HepG2 (cell line): ENCODE measurements at places on chromosomes 16 and 17. TPM values are rescaled to one million over a fixed set of nuclear protein-coding genes. Genes with fewer than 3 reads are reported as not detected.
A peak's percentile ranks its signal among the peaks of the same experiment; 100 is the strongest.

Gene STRADA
- 16.1 and 17.9 TPM in 2 replicates for total RNA-seq

Gene CALB2
- total RNA-seq, result 0.22 and 0.40 TPM in 2 replicates

Gene OTOP2
- not detected in 2 replicates for total RNA-seq

Gene KATNB1
- total RNA-seq, result 25.2 and 31.5 TPM in 2 replicates

Gene MEIOC
- 0.07 and 0.15 TPM in 2 replicates for total RNA-seq

- H3K4me3 ChIP-seq, result no peak overlapping the region
- DNase-seq, result peak; percentile 51
- H3K4me1 ChIP-seq, result peaks cover 31% of the 10 kb centered on the region
- H3K27ac ChIP-seq, result peak overlapping the region; percentile 36
These were observed 818 bp upstream of the NRN1L start for GRCh38 chr16:67883872-67884261.

DNA sequence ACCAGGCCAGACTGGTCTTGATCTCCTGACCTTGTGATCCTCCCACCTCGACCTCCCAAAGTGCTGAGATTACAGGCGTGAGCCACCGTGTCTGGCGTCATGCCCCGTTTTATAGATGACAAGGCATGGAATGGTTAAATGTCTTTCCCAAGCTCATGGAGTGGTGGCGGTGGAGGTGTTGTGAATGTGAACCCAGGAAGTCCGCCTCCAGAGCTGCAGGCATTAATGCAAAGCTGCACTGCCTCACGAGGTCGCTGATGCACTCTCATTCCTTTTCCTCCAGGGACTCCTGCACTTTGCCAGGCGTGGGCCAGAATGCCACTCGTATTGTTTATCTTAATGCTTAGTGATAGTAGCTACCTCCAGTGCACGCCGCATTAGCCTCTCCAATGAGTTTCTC is 149.6 kb downstream of the WWOX start:
- no peaks in the 10 kb centered on the region for H3K27me3 ChIP-seq
- H3K4me1 ChIP-seq, result peaks cover 65% of the 10 kb centered on the region
- peak overlapping the region; percentile 52 for H3K27ac ChIP-seq
- DNase-seq, result peak; percentile 77
- H3K4me3 ChIP-seq, result no peak overlapping the region
- no peaks in the 10 kb centered on the region for H3K36me3 ChIP-seq

- H3K4me3 ChIP-seq, result no peak overlapping the region; the same call in 1 of the 2 replicates
- peaks cover 41% of the 10 kb centered on the region for H3K4me1 ChIP-seq
- peak; percentile 90 for DNase-seq
- peak overlapping the region; percentile 49 for H3K27ac ChIP-seq
- peaks cover 16% of the 10 kb centered on the region for H3K36me3 ChIP-seq
- no peaks in the 10 kb centered on the region for H3K27me3 ChIP-seq
These were observed 7.2 kb upstream of the TBKBP1 start for GRCh38 chr17:47686664-47687327.

- no peaks in the 10 kb centered on the region for H3K27me3 ChIP-seq
- peak overlapping the region; percentile 27 for H3K27ac ChIP-seq
- peaks cover 6% of the 10 kb centered on the region for H3K36me3 ChIP-seq
- DNase-seq, result peak; percentile 16
These were observed 145.9 kb upstream of the PLCG2 start for GRCh38 chr16:81633147-81633619.

- no peaks in the 10 kb centered on the region for H3K36me3 ChIP-seq
- no peaks in the 10 kb centered on the region for H3K27me3 ChIP-seq
- no peak overlapping the region for H3K27ac ChIP-seq
- no peaks in the 10 kb centered on the region for H3K4me1 ChIP-seq
- DNase-seq, result no peak
These were observed 269.5 kb downstream of the MAP2K4 start for GRCh38 chr17:12290207-12290606.

GRCh38 chr16:25966172-25967097 is 274.7 kb downstream of the HS3ST4 start:
- no peak for DNase-seq
- no peaks in the 10 kb centered on the region for H3K4me1 ChIP-seq
- no peak overlapping the region for H3K27ac ChIP-seq
- H3K27me3 ChIP-seq, result no peaks in the 10 kb centered on the region; the same call in 1 of the 2 replicates
- no peak overlapping the region for H3K4me3 ChIP-seq

GRCh38 chr16:29745121-29745852 is 503 bp downstream of the C16orf54 start:
- no peak overlapping the region for H3K27ac ChIP-seq
- no peaks in the 10 kb centered on the region for H3K36me3 ChIP-seq
- H3K4me1 ChIP-seq, result peaks cover 42% of the 10 kb centered on the region
- no peak overlapping the region for H3K4me3 ChIP-seq
- no peak for DNase-seq
- H3K27me3 ChIP-seq, result no peaks in the 10 kb centered on the region; the same call in 1 of the 2 replicates

Gene ITGAD
- total RNA-seq, result not detected in 2 replicates

DNA sequence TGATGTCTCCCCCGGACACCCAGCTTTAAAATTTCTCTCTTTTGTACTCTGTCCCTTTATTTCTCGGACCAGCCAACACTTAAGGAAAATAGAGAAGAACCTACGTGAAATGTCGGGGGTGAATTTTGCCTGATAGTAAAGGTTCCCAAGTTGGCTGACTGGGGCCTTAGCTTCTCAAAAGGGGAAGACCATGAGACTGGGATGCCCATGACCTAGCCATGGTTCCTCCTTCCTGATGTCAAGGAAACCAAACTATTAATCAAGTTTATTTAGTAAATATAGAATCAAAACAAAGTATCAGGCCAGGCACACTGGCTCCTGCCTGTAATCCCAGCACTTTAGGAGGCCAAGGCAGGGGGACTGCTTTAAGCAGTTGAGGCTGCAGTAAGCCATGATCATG is 2.4 kb upstream of the EIF1 start:
- H3K36me3 ChIP-seq, result peaks cover 19% of the 10 kb centered on the region
- H3K27me3 ChIP-seq, result no peaks in the 10 kb centered on the region; the same call in 1 of the 2 replicates
- no peak overlapping the region for H3K4me3 ChIP-seq
- H3K27ac ChIP-seq, result no peak overlapping the region
- no peak for DNase-seq
- peaks cover 29% of the 10 kb centered on the region for H3K4me1 ChIP-seq

DNA sequence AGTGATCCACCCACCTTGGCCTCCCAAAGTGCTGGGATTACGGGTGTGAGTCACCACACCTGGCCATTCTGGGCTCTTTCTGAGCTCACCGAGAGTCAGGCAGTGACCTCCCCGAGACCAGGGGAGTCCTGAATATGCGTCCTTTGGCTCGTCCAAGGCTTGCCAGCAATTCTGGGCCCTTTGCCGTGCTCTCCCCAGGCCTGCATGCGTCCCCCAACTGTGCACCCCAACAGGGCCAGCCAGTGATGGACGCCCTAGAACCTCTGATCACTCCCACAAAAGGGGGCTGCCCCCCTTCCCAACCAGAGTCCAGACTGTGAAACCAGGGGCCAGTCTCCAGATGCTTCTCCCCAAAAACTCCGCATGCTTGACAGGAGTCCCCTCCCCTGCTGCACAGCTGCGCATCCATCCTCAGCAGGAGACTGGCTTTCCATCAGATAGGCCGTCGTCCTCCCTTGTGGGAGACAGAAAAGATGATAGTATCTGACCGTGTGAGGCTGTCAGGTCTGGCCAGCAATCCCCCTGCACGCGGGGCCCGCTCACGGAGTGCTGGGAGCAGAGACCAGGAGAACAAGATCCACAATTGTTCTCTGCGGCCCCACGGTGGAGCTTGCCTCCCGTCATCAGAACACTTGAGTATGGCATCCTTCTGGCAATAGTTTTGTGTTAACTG is 15.5 kb downstream of the HS3ST6 start:
- H3K4me1 ChIP-seq, result peaks cover 12% of the 10 kb centered on the region
- DNase-seq, result no peak
- no peak overlapping the region for H3K4me3 ChIP-seq
- H3K27me3 ChIP-seq, result peaks cover 15% of the 10 kb centered on the region

Gene RAB37
- total RNA-seq, result 0.91 and 1.1 TPM in 2 replicates

DNA sequence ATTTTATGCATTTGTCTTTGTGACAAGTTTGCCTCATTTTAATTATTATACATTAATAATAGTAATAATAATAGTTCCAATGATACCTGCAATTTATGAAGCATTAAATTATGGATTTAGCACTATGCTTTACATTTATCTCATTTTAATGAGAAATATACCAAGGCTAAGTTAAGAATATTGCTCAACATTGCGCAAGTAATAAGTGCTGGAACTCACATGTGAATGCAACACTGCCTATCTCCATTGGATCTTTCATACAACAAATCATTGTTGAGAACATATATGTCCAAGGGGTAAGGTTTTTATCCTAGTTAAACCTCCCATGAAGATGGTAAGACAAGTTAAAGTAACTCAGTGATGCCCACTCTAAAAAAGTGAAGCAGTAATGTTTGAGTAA is 703.7 kb upstream of the SOX9 start:
- no peaks in the 10 kb centered on the region for H3K4me1 ChIP-seq

- no peak for DNase-seq
- no peaks in the 10 kb centered on the region for H3K4me1 ChIP-seq
- no peaks in the 10 kb centered on the region for H3K27me3 ChIP-seq
- no peaks in the 10 kb centered on the region for H3K36me3 ChIP-seq
These were observed 418.9 kb upstream of the MAF start for GRCh38 chr16:80019395-80019794.

DNA sequence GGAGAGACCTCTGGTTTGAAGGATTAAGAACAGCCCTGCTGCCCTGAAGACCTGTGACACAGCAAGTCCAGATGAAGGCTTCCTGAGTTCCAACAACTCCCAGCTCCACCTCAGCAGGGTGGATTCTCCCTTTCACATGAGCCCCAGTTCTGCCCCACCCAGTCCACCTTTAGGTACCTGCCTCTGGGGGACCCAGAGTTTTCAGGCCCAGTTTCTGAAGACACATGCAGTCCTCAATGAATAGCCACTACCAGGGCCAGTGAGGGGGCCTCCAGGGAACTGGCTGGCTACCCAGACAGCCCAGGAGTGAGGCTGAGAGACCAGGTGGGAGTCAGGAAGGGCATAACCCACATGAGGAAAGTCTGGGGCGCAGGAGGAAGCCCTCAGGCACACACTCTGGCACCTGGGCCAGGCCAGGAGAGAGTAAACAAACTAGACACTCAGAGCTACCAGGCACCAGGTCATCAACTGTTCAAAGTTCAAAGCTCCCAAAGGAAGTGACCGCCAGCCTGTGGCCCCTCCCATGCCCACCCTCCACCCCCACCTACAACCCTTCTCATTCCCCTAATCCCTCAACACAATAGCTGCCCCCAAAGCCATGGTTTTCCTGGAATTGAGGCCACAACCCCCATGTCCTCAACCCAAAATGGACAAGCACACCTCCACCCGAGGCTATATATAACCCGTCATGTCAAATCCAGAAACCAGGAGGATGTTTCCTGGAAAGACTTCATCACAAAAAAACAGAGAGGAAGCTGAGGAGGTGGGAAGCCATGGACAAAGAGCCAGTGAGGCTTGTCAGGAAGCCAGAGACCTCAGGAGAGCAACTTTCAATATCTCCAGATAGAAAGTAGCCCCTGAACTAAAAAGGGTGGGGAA is 2.1 kb downstream of the MYO18A start:
- DNase-seq, result peak; percentile 92
- peaks cover 37% of the 10 kb centered on the region for H3K4me1 ChIP-seq
- H3K4me3 ChIP-seq, result peak overlapping the region; percentile 68

GRCh38 chr16:2981177-2981898 is 1.1 kb upstream of the PKMYT1 start:
- peaks cover 4% of the 10 kb centered on the region; the same call in 1 of the 3 replicates for H3K36me3 ChIP-seq
- peaks cover 26% of the 10 kb centered on the region for H3K4me1 ChIP-seq
- peak overlapping the region; percentile 87 for H3K27ac ChIP-seq
- peak overlapping the region; percentile 88 for H3K4me3 ChIP-seq
- H3K27me3 ChIP-seq, result peaks cover 8% of the 10 kb centered on the region; the same call in 1 of the 2 replicates

GRCh38 chr16:54940279-54940604 is 9.6 kb downstream of the IRX5 start:
- H3K27ac ChIP-seq, result no peak overlapping the region
- H3K4me1 ChIP-seq, result no peaks in the 10 kb centered on the region
- peaks cover 67% of the 10 kb centered on the region for H3K27me3 ChIP-seq
- no peak for DNase-seq

Gene ASIC2
- not detected in 2 replicates for total RNA-seq

- no peak for DNase-seq
- H3K4me1 ChIP-seq, result no peaks in the 10 kb centered on the region
- no peak overlapping the region for H3K27ac ChIP-seq
- H3K36me3 ChIP-seq, result no peaks in the 10 kb centered on the region
These were observed 152.6 kb downstream of the SDK2 start for GRCh38 chr17:73491648-73492047.

GRCh38 chr17:34464812-34465211 is 101.8 kb upstream of the CCL1 start:
- H3K4me3 ChIP-seq, result no peak overlapping the region
- H3K27me3 ChIP-seq, result no peaks in the 10 kb centered on the region; the same call in 1 of the 2 replicates
- H3K36me3 ChIP-seq, result no peaks in the 10 kb centered on the region
- H3K27ac ChIP-seq, result no peak overlapping the region

Gene CCL4
- not detected in 2 replicates for total RNA-seq

DNA sequence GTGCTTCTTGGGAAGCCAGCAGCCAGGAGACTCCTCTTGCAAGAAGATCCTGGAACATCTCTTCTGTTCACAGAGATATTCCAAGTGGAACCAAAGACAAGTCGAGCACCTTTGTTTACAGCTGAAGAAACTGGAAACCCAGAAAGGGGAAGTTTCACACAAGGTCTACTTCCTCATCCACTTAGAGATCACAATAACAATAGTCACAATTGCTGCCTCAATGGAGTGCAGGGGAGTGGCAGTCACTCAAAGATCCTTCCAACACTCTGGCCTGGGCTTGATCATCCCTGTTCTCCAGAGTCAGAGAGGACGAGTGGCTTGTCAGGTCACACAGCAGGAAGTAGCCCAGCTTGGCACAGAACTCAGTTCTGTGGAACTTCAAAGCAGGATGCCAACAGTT is 46.9 kb upstream of the SIAH1 start:
- H3K36me3 ChIP-seq, result no peaks in the 10 kb centered on the region
- H3K4me1 ChIP-seq, result peaks cover 38% of the 10 kb centered on the region
- H3K27ac ChIP-seq, result no peak overlapping the region
- no peak for DNase-seq

DNA sequence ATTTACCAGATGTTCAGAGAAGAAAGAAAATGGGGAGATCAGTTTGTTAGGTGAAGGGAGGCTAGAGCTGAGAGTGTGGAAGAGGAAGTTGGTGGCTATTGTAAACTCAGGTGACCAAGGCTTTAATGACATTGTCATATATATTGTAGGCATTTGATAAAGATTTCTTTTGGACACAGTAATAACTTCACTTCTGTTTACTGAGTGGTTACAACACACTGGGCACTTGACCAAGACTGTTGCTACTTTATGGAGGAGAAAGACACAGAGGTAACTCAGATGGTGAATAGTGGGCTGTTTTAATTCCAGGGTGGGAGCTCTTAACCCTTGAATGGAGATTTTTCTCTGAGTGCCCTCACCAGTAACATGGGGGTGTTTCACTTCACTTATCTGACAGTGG is 46.0 kb downstream of the TNRC6A start:
- peaks cover 12% of the 10 kb centered on the region for H3K4me1 ChIP-seq
- H3K36me3 ChIP-seq, result peaks cover 31% of the 10 kb centered on the region
- H3K4me3 ChIP-seq, result no peak overlapping the region
- no peak for DNase-seq

Gene FN3K
- total RNA-seq, result 12.2 and 22.0 TPM in 2 replicates

GRCh38 chr17:62725791-62726249 is 82.3 kb downstream of the MARCHF10 start:
- no peak overlapping the region for H3K4me3 ChIP-seq
- H3K27me3 ChIP-seq, result no peaks in the 10 kb centered on the region; the same call in 1 of the 2 replicates
- peak; percentile 25 for DNase-seq
- no peak overlapping the region for H3K27ac ChIP-seq

- H3K27me3 ChIP-seq, result no peaks in the 10 kb centered on the region
- peaks cover 46% of the 10 kb centered on the region for H3K36me3 ChIP-seq
- H3K4me3 ChIP-seq, result no peak overlapping the region
- H3K4me1 ChIP-seq, result peaks cover 49% of the 10 kb centered on the region
These were observed 44.1 kb upstream of the SEC14L1 start for GRCh38 chr17:77096570-77097214.
